ENCODE measurements at places on chromosomes 3 and 15. TPM values are rescaled to one million over a fixed set of nuclear protein-coding genes. Genes with fewer than 3 reads are reported as not detected.

DNA sequence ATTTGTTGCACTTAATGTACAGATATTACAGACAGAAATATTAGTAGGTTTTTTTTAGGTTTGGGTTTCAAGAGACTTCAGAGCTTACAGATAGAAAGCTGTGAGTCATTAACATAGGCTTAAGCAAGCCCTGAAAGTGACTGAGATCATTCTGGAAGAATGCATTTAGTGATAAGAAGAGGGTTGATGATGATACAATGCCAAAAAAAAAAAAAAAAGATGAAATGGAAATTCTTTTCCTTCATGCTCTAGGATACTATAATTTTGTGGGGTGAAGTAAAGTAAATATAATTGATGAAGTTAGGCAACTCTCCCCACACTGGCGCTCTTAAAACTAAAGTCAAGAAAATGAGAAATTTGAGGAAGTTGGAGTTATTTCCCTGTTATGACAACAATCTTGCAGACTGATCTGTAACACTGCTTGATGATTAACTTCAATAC, 169.4 kb upstream of the ZNF385D start:
- H3K27me3 ChIP-seq, result no peaks in the 10 kb centered on the region
- no peak overlapping the region for H3K4me3 ChIP-seq
- H3K36me3 ChIP-seq, result no peaks in the 10 kb centered on the region
- H3K27ac ChIP-seq, result no peak overlapping the region

The PLCH1 gene
- 6.2 TPM for total RNA-seq

- no peak overlapping the region for H3K4me3 ChIP-seq
- peaks cover 33% of the 10 kb centered on the region for H3K36me3 ChIP-seq
- no peak for DNase-seq
- H3K4me1 ChIP-seq, result no peaks in the 10 kb centered on the region
Observed at GRCh38 chr15:72559781-72560180, 85.7 kb downstream of the ARIH1 start.

The REC114 gene
- 2.3 TPM for total RNA-seq

DNA sequence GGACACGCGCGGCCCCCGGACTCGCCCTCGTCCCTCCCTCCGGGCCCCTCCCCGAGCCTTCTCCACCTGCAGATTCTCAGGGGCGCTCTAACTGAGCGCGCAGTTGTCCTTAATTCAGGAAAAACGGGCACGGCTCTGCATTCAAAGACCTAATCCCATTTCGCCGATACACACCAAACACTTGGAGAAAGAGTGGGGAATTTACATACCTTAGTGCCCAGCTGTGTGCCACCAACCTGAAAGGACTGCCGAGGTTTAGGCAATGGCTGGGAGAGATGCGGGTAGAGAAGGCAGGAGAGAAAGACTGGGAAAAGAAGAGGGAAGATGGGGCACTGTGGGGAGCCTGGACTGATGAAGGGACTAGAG, 21.8 kb downstream of the IGDCC3 start:
- no peaks in the 10 kb centered on the region for H3K36me3 ChIP-seq
- H3K27me3 ChIP-seq, result peaks cover 2% of the 10 kb centered on the region
- peak overlapping the region; percentile 37 for H3K4me3 ChIP-seq
- no peak overlapping the region for H3K27ac ChIP-seq

GRCh38 chr15:101510212-101511197, 21.0 kb upstream of the PCSK6 start:
- no peaks in the 10 kb centered on the region for H3K36me3 ChIP-seq
- no peaks in the 10 kb centered on the region for H3K27me3 ChIP-seq
- no peaks in the 10 kb centered on the region for H3K4me1 ChIP-seq
- DNase-seq, result no peak
- no peak overlapping the region for H3K4me3 ChIP-seq
- H3K27ac ChIP-seq, result no peak overlapping the region

DNA sequence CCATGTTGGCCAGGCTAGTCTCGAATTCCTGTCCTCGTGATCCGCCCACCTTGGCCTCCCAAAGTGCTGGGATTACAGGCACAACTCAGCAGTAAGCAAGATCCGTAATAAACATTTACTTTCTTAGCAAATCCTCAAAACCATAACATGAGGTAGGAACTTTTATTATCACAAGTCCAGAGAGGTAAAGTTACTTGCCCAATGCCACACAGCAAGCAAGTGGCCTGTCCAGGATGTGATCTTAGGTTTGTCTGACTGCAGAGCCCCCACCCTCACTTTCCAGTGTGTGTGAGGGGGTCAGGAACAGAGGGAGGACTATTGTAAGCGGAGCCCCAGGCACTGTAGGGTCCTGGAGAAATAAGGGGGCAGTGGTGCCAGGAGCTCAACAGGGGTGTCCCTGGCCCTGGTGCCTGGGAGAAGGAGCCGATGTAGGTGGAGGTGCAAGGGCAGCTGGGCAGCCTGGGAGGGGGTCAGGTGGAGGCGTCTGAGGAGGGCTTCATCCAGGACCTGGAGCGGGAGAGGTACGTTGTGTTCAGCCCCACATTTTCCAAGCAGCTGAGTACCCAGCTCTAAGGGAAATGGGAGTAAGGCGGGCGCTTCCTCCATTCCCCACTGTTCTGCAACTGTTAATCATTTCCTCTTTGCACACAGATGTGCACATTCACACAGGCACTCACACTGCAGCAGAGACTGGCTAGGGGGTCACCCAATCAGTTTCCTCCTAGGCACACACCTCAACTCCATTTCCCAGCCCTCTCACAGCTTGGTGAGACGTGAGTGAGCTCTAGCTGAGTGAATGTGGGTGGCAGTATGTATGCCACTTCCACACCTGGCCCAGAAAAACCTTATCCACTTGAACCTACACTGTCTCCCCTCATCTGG, 5.9 kb downstream of the RPUSD3 start:
- DNase-seq, result no peak
- H3K27ac ChIP-seq, result no peak overlapping the region
- H3K27me3 ChIP-seq, result no peaks in the 10 kb centered on the region

The NANOGP8 gene
- not detected for total RNA-seq

DNA sequence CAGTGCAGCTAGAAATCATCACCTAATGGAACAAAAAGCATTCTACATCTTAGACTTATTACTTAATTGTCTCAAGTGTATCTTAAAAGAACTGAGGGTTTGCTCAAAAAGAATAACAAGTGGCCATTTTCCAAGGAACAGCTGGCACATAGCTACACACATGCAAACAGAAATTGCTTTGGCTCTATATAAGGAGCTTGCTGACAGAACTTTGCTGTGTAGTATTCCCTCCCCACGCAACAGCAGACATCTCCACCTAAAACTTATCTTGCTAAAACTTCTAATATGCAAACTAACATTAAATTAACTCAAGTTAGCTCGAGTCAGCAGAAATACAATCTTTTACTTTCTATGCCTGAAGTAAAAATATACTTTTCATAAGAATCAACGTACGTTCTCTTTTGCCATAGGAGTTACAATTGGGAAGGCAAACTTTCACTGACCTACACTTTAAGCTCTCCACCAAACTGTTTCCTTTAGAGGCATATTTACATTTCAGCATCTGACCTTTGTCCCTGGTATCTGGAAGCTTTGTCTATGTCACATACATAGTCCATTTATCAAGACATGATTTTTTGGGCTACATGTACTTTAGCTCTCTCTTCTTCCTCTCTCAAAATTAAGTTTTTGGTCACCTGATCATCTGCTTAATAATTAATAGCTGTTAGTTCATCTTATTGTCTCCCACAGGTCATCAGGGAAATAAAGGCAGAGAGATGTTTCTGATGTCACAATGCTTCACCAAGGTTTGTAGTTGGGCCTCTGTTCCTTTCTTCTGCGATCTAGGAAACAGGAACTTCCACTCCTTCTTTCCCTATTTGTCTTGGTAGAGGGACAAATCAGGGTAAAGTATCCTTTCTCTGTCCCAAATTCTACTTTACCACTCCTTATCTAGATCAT, 163.4 kb upstream of the AGTR1 start:
- no peak for DNase-seq
- no peak overlapping the region for H3K4me3 ChIP-seq
- no peaks in the 10 kb centered on the region for H3K36me3 ChIP-seq
- H3K27ac ChIP-seq, result no peak overlapping the region

- no peaks in the 10 kb centered on the region for H3K36me3 ChIP-seq
- H3K4me1 ChIP-seq, result no peaks in the 10 kb centered on the region
- no peak overlapping the region for H3K4me3 ChIP-seq
- DNase-seq, result no peak
- H3K27ac ChIP-seq, result no peak overlapping the region
- no peaks in the 10 kb centered on the region for H3K27me3 ChIP-seq
Observed at GRCh38 chr3:123424999-123425712, 23.7 kb downstream of the ADCY5 start.

DNA sequence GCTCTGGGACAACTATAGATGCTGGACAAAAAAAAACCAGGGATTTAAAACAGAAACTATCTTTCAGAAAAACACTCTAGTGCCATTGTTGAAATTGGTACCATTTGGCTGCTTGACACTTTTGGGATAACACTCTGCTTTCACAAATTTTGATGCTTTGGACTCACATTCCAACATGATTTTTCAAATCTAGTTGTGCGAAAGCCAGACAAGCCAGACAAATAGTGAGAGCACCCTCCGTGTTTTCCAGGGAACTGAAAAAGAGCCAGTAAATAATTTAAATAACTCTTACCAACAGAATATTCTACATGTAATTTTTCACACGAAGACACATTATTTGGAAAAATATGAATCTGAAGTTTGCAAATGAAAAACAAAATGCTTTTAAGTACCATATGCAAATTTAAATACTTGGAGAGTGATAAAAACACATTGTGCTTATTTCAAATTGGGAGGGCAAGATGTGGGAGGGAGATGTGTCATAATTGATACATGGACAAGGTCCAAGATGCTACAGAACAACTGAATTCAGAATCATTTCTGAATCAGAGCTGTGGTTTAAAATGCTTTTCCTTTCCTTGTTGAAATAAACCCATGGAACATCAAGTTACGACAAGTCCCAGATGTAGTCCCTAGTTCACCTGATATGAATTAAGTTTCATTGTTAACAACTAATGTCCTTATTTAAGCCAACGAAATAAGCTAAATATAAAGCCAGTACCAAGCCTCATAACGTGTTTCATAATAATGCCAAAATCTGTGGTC, 144.2 kb upstream of the SOX2 start:
- no peak overlapping the region for H3K27ac ChIP-seq
- no peak overlapping the region for H3K4me3 ChIP-seq
- H3K4me1 ChIP-seq, result no peaks in the 10 kb centered on the region

The ITIH4 gene
- total RNA-seq, result 2.9 TPM

DNA sequence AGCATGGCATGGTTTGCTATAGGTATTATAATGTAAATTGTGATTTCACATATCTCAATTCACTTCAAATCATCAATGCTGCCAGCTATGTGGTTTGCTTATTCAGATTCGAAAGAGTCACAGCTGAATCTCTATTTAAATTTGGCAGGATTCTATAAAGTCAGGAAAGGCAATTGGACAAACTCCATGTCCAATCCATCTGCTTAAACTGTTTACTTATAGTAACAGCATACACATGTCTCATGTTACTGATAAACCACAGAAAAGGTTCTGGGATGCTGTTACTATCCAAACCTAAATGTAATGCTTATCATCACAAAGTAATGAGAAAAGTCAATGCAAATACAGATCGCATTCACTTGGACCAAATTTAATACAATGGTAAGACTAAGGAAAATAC, 229.7 kb downstream of the ISL2 start:
- no peak overlapping the region for H3K27ac ChIP-seq
- no peak for DNase-seq
- H3K27me3 ChIP-seq, result no peaks in the 10 kb centered on the region
- no peaks in the 10 kb centered on the region for H3K4me1 ChIP-seq

GRCh38 chr3:113685956-113686721, 10.3 kb downstream of the USF3 start:
- H3K27me3 ChIP-seq, result no peaks in the 10 kb centered on the region
- peak; percentile 86 for DNase-seq
- H3K36me3 ChIP-seq, result no peaks in the 10 kb centered on the region
- H3K4me1 ChIP-seq, result no peaks in the 10 kb centered on the region
- H3K4me3 ChIP-seq, result no peak overlapping the region
- no peak overlapping the region for H3K27ac ChIP-seq

DNA sequence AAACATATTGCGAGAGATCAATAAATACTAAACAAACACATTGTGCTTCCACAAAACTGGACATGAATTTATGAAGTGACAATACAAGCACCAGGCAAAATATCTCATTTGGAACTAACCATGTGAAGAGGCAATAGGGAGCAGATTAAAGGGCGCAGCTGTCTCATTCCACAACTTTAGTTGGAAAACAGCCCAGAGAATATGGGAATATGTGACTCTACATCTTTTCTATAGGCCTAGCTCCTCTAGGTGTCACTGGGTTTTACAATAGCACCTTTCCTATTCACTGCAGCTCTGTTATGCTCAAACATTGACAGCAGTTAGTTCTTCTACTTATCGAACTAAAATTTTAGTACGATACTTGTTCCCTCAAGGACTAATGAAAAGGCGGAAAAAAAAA, 866.3 kb upstream of the GBE1 start:
- no peak overlapping the region for H3K4me3 ChIP-seq
- H3K27ac ChIP-seq, result no peak overlapping the region
- H3K4me1 ChIP-seq, result no peaks in the 10 kb centered on the region
- H3K36me3 ChIP-seq, result no peaks in the 10 kb centered on the region
- no peaks in the 10 kb centered on the region for H3K27me3 ChIP-seq

The NUP210 gene
- 24.2 TPM for total RNA-seq

DNA sequence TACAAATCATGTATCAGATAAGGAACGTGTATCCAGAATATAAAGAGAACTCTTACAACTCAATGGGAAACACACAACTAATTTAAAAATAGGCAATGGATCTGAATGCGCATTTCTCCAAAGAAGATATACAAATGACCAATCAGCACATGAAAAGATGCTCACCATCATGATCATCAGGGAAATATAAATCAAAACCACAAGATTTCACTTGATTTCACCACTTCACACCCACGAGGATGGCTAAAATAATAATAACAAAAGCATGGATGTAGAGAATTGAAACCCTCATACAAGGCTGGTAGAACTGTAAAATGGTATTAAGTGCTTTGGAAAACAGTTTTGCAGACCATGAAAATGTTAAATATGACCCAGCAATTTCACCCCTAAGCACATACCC, 26.7 kb upstream of the SLC12A8 start:
- H3K27ac ChIP-seq, result no peak overlapping the region
- H3K27me3 ChIP-seq, result no peaks in the 10 kb centered on the region
- no peaks in the 10 kb centered on the region for H3K4me1 ChIP-seq
- DNase-seq, result no peak

GRCh38 chr15:76565366-76565765, 228.8 kb downstream of the ISL2 start:
- H3K27me3 ChIP-seq, result no peaks in the 10 kb centered on the region
- no peak overlapping the region for H3K27ac ChIP-seq
- no peak overlapping the region for H3K4me3 ChIP-seq
- H3K36me3 ChIP-seq, result no peaks in the 10 kb centered on the region
- no peak for DNase-seq

DNA sequence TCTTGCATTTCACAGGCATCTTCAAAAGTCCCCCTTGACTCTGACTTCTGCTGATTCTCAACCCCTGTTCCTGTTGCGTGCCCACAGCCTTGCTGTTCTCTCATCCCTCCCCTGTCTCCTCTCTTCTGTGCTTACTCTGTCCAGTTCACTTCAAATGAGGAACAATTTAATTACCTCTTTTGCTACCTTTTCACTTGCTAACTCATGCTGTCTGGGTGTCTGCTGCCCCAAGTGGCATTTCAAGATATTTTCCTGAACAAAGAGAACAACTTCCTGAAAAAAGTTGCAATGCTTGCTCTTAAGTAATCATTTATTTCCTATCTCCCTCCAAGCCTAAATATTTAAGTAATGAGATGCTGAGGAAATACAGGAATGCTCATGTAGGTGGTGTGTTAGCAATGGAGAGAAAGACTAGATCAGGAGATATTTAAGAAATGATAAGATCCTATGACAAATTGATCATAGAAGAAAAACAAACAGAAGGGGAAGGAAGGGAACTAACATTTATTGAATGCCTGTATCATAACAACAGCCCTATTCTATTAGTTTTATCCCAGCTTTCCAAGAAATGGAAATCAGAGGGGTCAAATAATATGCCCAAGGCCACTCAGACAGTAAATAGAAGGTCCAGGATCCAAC, 42.2 kb downstream of the SV2B start:
- H3K4me1 ChIP-seq, result no peaks in the 10 kb centered on the region
- no peak overlapping the region for H3K4me3 ChIP-seq

The CLRN1 gene
- total RNA-seq, result not detected

The DLL4 gene
- 0.11 TPM for total RNA-seq

All from cardiac muscle cell (in vitro differentiated cells and primary cell).